IPS-NIHi11 (cell line): ENCODE measurements at places on chromosomes 1 and 21.

DNA sequence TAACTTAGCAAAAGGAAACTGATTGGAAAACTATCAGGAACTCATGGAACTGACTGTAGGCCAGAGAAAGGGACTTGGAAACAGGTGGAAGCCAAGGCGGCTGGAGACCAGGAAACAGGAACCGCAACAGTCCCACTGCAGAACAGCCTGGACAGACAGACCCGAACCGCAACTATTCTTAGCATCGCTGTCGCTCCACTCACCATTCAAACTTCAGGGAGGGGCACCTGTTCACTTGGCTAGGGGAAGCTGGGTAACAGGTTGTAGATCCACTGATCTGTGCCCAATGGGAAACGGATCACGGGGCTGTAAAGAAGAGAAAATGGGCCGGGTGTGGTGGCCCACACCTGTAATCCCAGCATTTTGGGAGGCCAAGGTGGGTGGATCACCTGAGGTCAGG lies 61.9 kb downstream of the CLSTN1 start:
- no peak for DNase-seq

- DNase-seq = no peak
Observed at GRCh38 chr21:19420565-19420964, 1017.0 kb upstream of the TMPRSS15 start.

GRCh38 chr1:170881268-170882265 lies 53.8 kb upstream of the MROH9 start:
- DNase-seq = no peak

GRCh38 chr1:239537795-239538194 lies 151.4 kb downstream of the CHRM3 start:
- no peak for DNase-seq

GRCh38 chr1:2528966-2529783 lies 888 bp downstream of the HES5 start:
- peak; percentile 70 for DNase-seq

GRCh38 chr1:84688463-84689061 lies 1.7 kb downstream of the SSX2IP start:
- no peak for DNase-seq

- no peak for DNase-seq
Observed at GRCh38 chr1:93078203-93078602, 880 bp upstream of the MTF2 start.

DNA sequence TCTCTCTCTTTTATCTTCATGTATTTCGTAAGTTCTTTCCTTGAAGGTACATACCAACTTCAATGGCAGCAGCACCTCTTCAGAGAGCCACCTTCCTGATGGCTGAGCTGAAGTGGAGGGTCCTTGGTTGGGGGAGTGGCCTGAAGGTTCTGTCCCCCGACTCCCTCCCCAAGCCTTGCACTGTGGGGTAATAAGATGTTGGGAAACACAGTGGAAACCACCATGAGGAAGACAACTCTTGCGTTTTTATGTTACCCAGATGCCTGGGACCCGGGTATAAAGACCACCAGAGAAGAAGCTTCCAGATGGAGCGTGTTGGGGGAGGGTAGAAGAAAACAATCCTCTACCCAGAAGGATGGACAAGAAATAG lies 794 bp downstream of the KRTAP12-3 start:
- DNase-seq = no peak

GRCh38 chr1:109659997-109660690 lies 4.2 kb downstream of the GSTM4 start:
- peak; percentile 40 for DNase-seq

DNA sequence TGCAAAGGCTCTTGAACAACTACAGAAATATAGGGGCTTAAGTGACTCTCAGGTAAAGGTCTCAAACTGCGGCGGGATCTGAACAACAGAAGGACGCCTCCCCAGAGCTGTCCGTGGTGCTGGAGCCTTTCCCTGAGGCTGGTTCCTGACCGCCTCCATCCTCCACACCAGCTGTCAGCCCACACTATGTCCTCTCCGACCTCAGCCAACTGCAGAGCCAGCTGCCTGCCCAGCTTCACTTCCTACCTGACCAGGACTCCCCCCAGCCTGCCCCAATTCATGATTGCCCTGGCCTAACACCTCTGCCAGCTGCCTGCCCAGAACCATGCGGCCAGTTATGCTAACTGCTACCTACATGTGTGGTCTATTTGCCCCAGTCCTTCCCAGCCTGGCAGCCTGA lies 63.6 kb upstream of the ZC3H12A start:
- DNase-seq = peak; percentile 84

- no peak for DNase-seq
Observed at GRCh38 chr1:1374589-1374928, 448 bp downstream of the AURKAIP1 start.
